ENCODE measurements at places on chromosomes 7 and 10. TPM values are rescaled to one million over a fixed set of nuclear protein-coding genes. Genes with fewer than 3 reads are reported as not detected.

ATOH7 gene
- not detected for total RNA-seq

SNCG gene
- 0.74 TPM for total RNA-seq

LRIT1 gene
- not detected for total RNA-seq

HOXA13 gene
- total RNA-seq: 2.5 TPM

HDAC9 gene
- total RNA-seq: 63.3 TPM

DNA sequence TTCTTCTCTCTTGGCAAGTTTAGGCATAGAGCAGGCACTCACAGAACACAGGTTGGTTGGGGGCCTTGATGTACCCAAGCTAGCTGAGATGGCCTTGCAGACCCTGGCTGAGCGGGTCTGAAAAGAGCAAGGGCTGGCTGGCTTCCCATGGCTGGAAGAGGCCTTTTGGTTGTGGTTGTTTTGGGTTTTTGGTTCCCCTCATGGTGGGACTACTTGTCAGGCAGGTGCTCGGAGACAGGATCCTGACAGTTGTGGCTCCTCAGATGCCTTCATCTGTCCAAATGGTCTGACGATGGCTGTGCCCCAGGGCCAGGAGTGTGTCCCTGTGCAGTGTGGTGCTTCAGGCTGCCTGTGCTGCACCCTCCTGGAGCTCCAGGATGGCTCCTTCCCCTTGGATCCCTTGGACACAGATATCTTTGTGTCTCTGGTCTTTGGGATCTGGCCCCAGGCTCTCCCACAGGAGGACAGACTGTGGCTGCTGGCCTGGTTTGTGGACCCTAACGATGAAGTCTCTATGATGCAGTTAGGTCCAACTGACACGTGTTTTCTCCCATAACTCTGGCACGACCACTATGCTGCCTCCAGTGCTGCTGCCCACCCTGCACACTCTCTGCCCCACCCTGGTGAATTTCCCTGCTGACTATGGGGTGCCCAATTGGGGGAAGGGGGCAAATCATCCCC, 321.5 kb upstream of the ZNF32 start:
- no peaks in the 10 kb centered on the region for H3K4me1 ChIP-seq
- H3K27ac ChIP-seq: no peak overlapping the region
- no peak overlapping the region for H3K4me3 ChIP-seq
- DNase-seq: no peak
- no peaks in the 10 kb centered on the region for H3K36me3 ChIP-seq
- no peaks in the 10 kb centered on the region for H3K27me3 ChIP-seq

DNA sequence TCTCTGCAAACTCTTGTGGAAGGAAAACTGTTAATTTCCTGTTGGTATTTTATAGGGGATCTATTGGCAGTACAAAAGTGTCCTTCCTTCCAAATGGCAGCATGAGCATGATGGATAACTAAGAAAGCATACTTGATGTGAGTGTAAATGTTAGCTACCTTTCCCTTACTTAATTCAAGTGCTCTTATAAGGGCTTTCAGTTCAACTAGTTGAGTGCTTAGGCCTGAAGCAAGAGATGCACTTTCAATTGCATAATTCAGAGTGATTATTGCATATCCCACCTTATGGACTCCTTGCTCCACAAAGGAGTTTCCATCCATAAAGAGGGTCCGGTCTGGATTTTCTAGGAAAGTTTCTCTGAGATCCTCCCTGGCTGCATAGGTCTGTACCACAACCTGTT, 56.3 kb upstream of the CYP2C8 start:
- no peak overlapping the region for H3K27ac ChIP-seq
- no peaks in the 10 kb centered on the region for H3K27me3 ChIP-seq
- H3K4me1 ChIP-seq: no peaks in the 10 kb centered on the region
- DNase-seq: no peak

- H3K36me3 ChIP-seq: no peaks in the 10 kb centered on the region
- DNase-seq: no peak
- no peaks in the 10 kb centered on the region for H3K27me3 ChIP-seq
These were observed 129.3 kb downstream of the CHRM2 start for GRCh38 chr7:136997735-136998134.

DNA sequence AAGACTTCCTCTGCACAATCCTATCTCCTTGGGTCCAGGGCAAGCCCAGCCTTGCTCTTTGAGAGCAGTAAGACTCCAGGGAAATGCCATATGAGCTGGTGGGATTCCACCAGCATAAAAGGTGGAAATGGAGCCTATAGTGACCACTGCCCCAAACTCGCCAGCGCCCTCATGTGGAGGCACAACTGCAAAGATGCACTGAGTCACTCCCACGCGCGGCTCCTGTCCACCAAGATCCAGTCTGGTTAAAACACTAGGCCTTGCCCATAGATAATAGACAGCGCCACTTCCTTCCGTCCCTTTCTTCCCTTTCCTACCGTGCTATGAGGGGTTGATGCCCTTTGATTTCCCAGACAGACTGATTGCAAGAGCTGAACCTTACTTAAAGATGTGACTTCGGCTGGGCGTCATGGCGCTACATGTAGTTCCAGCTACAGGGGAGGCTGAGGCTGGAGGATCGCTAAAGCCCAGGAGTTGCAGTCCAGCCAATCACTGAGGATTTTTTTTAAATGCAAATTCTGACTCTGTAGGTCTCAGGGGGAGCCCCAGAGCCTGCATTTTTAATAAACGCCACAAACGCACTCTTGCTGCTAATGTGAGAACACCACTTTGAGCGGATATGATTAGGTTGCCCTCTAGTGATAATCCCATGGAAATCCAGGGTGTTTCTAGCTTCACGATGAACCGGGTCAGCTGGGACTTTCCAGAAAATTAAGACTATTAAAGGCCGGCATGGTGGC, 136.5 kb downstream of the EPC1 start:
- peak; percentile 25 for DNase-seq
- no peak overlapping the region for H3K4me3 ChIP-seq
- H3K4me1 ChIP-seq: peaks cover 8% of the 10 kb centered on the region
- H3K27ac ChIP-seq: no peak overlapping the region
- H3K36me3 ChIP-seq: no peaks in the 10 kb centered on the region

- no peaks in the 10 kb centered on the region for H3K4me1 ChIP-seq
- no peak for DNase-seq
- H3K4me3 ChIP-seq: no peak overlapping the region
- H3K27ac ChIP-seq: no peak overlapping the region
- no peaks in the 10 kb centered on the region for H3K36me3 ChIP-seq
These were observed 225.3 kb upstream of the RHOBTB1 start for GRCh38 chr10:61169294-61169693.

DNA sequence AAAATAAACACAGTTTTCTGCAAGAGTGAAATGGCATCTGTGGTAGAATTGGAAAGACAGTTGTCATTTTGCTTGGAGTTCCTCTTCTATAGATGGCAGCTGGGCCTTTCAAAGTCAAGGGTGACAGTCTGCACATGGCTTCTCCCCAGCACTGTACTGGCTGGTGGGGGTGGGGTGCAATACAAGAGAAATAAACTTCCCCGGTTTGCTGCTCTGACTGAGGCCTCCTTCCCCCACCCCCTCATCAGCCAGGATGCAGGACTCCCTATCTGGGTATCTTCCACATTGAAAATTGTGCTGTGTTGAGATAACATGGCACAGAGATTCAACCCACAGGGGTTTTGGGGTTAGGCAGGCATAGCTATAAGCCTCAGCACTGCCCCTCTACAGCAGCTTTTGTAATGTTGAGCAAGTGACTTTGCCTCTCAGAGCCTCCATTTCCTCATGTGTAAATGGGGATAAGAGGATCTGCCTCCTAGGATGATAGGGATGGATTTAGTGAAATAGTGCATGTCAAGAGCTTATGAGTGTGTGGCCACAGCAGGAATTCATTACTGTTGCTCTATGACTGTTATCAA, 85.8 kb upstream of the WDR11 start:
- no peak for DNase-seq
- H3K4me3 ChIP-seq: no peak overlapping the region
- H3K4me1 ChIP-seq: no peaks in the 10 kb centered on the region

GRCh38 chr10:110081911-110082310, 74.1 kb downstream of the ADD3 start:
- no peaks in the 10 kb centered on the region for H3K36me3 ChIP-seq
- no peak for DNase-seq
- no peak overlapping the region for H3K4me3 ChIP-seq
- H3K4me1 ChIP-seq: peaks cover 37% of the 10 kb centered on the region
- H3K27ac ChIP-seq: 0 out of 2 replicates have a peak overlapping the region, but pooled peaks have one; percentile 22
